ENCODE measurements at places on chromosomes 3 and 15. TPM values are rescaled to one million over a fixed set of nuclear protein-coding genes. Genes with fewer than 3 reads are reported as not detected.
A peak's percentile ranks its signal among the peaks of the same experiment; 100 is the strongest.

- peaks cover 94% of the 10 kb centered on the region for H3K36me3 ChIP-seq
- no peaks in the 10 kb centered on the region for H3K4me1 ChIP-seq
- H3K4me3 ChIP-seq, result no peak overlapping the region
- H3K27ac ChIP-seq, result peak overlapping the region; percentile 58
- no peak for DNase-seq
These were observed 23.0 kb downstream of the MKRN2 start for GRCh38 chr3:12579905-12580304.

DNA sequence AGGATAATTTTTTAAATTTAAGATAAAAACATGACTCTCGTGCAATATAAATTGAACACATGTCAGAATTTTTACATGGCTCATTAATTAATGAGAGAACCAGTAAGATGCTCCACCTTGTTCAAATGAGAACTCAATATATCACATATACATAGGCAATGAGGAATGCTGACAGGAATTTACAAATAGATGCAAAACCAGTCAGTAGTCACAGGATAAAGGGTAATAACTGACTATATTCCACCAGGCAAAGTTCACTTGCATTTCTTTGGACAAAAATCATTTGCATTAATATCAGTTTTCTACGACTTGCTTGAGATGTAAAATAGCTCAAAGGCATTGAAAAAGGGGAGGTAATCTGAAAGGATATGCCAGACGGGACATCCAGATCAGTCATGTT is 139.4 kb downstream of the STAC start:
- no peak for DNase-seq
- H3K4me3 ChIP-seq, result no peak overlapping the region
- H3K36me3 ChIP-seq, result no peaks in the 10 kb centered on the region
- H3K4me1 ChIP-seq, result no peaks in the 10 kb centered on the region
- H3K27ac ChIP-seq, result no peak overlapping the region
- no peaks in the 10 kb centered on the region for H3K27me3 ChIP-seq

GRCh38 chr3:60192297-60193114 is 1058.7 kb downstream of the FHIT start:
- no peaks in the 10 kb centered on the region for H3K36me3 ChIP-seq
- no peak overlapping the region for H3K4me3 ChIP-seq
- no peaks in the 10 kb centered on the region for H3K27me3 ChIP-seq
- H3K4me1 ChIP-seq, result peaks cover 5% of the 10 kb centered on the region

DNA sequence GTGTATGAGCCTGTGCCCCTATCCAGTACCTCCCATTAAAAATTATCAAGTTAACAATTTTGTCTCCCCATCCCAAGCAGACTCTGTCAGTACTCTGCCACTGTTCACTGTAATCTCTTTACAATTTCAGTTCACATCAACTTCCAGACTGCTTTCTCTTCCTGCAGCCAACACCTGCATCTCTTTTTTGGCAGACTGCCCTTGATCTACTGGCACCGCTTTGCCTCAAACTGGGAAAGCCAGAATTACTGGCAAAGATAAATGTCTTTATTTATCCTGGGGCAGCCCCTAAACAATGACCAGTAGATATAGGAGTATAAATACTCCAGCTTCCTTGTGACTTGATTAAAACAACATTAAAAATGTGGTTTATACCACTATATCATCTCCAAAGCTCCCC is 494.1 kb downstream of the ZNF385D start:
- DNase-seq, result no peak
- H3K4me3 ChIP-seq, result no peak overlapping the region
- H3K27ac ChIP-seq, result no peak overlapping the region
- no peaks in the 10 kb centered on the region for H3K4me1 ChIP-seq
- no peaks in the 10 kb centered on the region for H3K27me3 ChIP-seq

- H3K4me1 ChIP-seq, result no peaks in the 10 kb centered on the region
- H3K36me3 ChIP-seq, result no peaks in the 10 kb centered on the region
- no peaks in the 10 kb centered on the region for H3K27me3 ChIP-seq
These were observed 210.3 kb downstream of the OPA1 start for GRCh38 chr3:193803288-193803687.

- no peak for DNase-seq
- no peak overlapping the region for H3K27ac ChIP-seq
- no peaks in the 10 kb centered on the region for H3K4me1 ChIP-seq
- H3K4me3 ChIP-seq, result no peak overlapping the region
These were observed 1.6 kb upstream of the NTRK3 start for GRCh38 chr15:88258093-88258641.

- H3K27ac ChIP-seq, result no peak overlapping the region
- H3K4me3 ChIP-seq, result no peak overlapping the region
These were observed 78.8 kb upstream of the CTNNB1 start for GRCh38 chr3:41120460-41120859.

DNA sequence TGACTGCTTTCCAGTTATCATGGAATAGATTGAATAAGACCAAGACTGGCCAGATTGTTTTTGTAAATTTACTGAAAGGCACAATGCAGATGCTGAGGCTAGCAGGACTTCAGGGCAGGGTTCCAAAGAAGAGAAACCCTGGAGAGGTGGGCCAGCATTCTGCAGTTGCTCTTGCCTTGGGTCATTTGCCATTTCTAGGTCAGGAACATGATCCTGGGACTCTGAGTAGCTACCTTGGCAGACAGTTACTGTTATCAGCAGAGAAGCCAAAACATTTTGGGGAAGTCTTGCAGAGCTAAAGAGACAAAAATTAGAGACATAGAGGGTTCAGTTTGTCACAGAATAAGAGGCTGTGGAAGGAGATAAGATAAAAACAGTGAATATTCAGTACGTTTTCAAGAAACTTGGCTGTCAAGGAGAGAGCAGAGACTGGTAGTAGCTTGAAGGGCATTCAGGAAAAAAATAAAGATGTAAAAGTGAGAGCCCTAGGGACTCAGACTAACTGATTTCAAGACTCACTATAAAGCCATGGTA is 46.8 kb upstream of the MYRIP start:
- H3K4me3 ChIP-seq, result no peak overlapping the region
- no peaks in the 10 kb centered on the region for H3K4me1 ChIP-seq
- no peaks in the 10 kb centered on the region for H3K27me3 ChIP-seq
- no peak for DNase-seq
- H3K27ac ChIP-seq, result no peak overlapping the region

DNA sequence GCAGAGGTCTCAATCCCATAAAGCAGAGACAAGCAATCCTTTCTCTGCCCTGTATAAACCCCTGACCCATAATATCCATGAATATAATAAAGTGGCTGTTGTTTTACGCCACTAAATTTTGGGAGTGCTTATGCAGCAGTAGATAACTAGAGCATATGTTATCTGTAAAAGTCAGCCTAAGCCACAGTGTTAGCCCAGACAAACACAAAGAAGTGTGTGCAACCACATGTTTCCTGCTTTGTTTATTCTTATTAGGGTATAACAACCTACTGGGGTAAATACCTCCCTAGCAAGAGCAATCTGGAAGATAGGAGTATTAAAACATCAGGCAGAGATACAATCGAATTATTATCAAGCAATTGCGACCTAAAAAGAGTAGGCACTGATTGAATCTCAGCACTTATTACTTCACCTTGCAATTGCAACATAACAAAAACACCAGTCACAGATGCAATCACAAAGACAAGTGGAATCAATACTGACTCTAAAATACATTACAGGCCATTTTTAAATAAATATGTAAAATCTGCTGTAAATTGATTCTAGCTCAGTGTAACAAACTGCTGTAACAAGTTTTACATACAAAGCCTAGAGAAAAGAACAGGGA is 94.6 kb upstream of the UBE2E2 start:
- no peak overlapping the region for H3K27ac ChIP-seq
- peaks cover 10% of the 10 kb centered on the region for H3K4me1 ChIP-seq
- DNase-seq, result no peak
- H3K4me3 ChIP-seq, result no peak overlapping the region

DNA sequence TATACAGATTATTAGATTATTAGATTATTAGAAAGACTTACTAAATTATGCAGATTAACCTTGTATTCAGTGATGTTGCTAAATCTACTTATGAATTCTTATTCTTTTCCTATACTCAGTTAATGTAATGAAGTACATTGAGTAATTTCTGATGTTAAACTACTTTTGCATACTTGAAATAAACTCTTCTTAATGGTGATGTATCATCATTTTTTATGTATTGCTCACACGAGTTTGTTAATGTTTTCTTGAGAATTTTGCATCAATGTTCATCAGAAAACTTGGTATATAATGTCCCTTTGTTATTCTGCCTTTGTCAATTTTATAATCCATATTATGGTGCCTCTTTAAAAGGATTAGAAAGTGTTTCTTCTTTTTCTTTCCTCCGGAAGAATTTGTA is 163.2 kb upstream of the COL8A1 start:
- DNase-seq, result no peak
- H3K36me3 ChIP-seq, result no peaks in the 10 kb centered on the region
- H3K4me3 ChIP-seq, result no peak overlapping the region

GRCh38 chr3:98454929-98455328 is 8.1 kb upstream of the OR5K1 start:
- H3K36me3 ChIP-seq, result no peaks in the 10 kb centered on the region
- H3K4me1 ChIP-seq, result no peaks in the 10 kb centered on the region
- H3K27ac ChIP-seq, result no peak overlapping the region
- H3K4me3 ChIP-seq, result no peak overlapping the region
- no peaks in the 10 kb centered on the region for H3K27me3 ChIP-seq

DNA sequence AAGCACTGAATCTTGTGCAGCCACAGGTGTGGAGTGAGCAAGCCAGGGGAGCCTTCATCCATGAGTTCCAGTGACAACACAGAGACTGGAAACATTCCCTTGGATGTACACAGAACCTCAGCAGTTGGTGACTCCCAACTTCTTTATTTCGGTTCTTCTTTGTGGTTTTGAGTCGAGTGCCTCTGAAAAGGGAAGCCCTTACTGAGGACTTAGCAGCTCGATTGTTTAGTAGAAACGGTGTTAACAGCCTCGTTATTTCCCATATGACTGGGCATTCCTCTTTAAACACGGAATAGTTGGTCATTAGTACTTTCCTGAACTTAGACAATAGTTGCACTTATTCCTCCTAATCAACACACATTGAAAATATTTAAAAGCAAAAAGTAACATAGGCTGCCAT is 7.7 kb downstream of the SLCO3A1 start:
- peaks cover 99% of the 10 kb centered on the region for H3K4me1 ChIP-seq
- peak; percentile 88 for DNase-seq
- H3K4me3 ChIP-seq, result no peak overlapping the region
- H3K27me3 ChIP-seq, result no peaks in the 10 kb centered on the region
- peaks cover 2% of the 10 kb centered on the region for H3K36me3 ChIP-seq

DNA sequence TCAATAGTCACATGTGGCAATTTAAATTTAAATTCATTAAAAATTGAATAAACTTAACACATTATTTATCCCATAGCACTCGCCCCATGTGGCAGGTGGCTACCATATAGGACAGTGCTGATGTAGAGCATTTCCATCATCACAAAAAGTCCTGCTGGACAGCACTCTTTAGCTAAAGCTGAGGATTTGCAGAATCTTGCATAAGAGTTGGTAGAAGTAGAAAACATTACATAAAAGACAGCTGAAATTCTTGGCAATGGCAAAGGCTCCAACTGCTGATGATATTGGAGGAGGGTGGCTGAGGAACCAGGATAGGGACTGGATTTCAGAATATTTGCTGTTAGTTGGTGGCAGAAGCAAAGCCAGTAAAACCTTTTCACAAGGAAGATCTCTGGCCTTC is 230.7 kb upstream of the SATB1 start:
- no peak for DNase-seq
- H3K36me3 ChIP-seq, result no peaks in the 10 kb centered on the region
- H3K4me3 ChIP-seq, result no peak overlapping the region
- no peaks in the 10 kb centered on the region for H3K4me1 ChIP-seq

GRCh38 chr3:117404730-117405129 is 695.2 kb downstream of the TUSC7 start:
- DNase-seq, result no peak
- H3K27ac ChIP-seq, result no peak overlapping the region
- peaks cover 13% of the 10 kb centered on the region for H3K4me1 ChIP-seq
- H3K4me3 ChIP-seq, result no peak overlapping the region
- H3K27me3 ChIP-seq, result no peaks in the 10 kb centered on the region

DNA sequence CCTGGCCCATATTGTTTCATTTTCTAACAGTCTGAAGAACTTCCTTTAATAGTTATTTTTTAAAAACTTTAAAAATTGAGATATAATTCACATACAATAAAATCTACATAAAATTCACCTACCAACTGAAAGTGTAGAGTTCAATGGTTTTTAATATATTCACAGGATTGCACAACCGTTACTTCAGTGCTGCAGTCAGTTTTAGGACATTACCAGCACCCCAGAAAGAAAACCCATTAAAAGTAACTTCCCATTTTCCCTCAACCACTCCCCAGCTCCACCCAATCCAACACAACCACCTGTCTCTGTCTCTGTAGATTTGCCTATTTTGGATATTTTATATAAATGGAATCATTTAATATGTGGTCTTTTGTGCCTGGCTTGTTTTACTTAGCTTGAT is 29.6 kb downstream of the MGA start:
- no peaks in the 10 kb centered on the region for H3K36me3 ChIP-seq
- peaks cover 23% of the 10 kb centered on the region for H3K4me1 ChIP-seq
- H3K27me3 ChIP-seq, result no peaks in the 10 kb centered on the region
- peak; percentile 82 for DNase-seq

DNA sequence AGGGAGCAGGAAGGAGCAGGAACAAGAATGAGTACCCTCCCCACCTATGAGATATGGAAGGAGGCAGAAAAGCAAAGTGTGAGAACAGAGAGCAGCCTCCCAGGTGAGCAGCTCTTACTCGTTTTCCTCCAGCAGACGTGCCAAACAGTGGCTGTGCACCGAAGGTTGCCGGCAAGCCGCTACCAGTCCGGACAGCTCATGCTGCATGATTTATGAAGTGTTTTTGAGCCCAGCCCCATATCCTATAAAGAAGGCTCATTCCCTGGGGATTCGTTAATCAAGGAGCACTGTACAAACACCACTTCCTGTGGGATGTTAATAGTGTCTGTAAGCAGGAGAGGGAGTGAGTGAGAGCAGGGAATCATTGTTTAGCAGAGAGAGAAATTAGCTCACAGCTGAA is 118.3 kb upstream of the FOXB1 start:
- no peaks in the 10 kb centered on the region for H3K36me3 ChIP-seq
- DNase-seq, result no peak
- no peaks in the 10 kb centered on the region for H3K4me1 ChIP-seq
- no peaks in the 10 kb centered on the region for H3K27me3 ChIP-seq
- no peak overlapping the region for H3K4me3 ChIP-seq
- H3K27ac ChIP-seq, result no peak overlapping the region

DNA sequence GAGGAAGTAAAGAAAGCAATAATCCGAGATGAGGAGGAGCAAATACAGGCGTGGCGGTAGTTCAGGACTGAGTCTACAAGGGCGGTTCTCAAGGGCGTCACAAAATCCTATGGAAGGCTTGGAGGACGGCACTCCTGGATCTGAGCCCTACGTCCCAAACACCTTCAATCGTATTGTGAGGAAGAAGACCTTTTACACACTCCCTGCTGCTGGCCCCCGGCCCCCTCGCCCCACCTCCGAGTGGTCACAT is 747 bp downstream of the PLD1 start:
- DNase-seq, result peak; percentile 47
- H3K27ac ChIP-seq, result peak overlapping the region; percentile 95
- peak overlapping the region; percentile 96 for H3K4me3 ChIP-seq
- H3K27me3 ChIP-seq, result no peaks in the 10 kb centered on the region
- H3K36me3 ChIP-seq, result no peaks in the 10 kb centered on the region

- H3K27me3 ChIP-seq, result peaks cover 11% of the 10 kb centered on the region
- DNase-seq, result no peak
- H3K27ac ChIP-seq, result no peak overlapping the region
- H3K4me1 ChIP-seq, result peaks cover 55% of the 10 kb centered on the region
- H3K4me3 ChIP-seq, result no peak overlapping the region
These were observed 6.9 kb downstream of the ANKRD63 start for GRCh38 chr15:40275954-40276353.

DGKG gene
- 5.3 TPM for polyA plus RNA-seq

ACAN gene
- polyA plus RNA-seq, result not detected

SNTN gene
- polyA plus RNA-seq, result not detected

GPR176 gene
- not detected for polyA plus RNA-seq

TPRG1 gene
- polyA plus RNA-seq, result 0.14 TPM

ANKRD63 gene
- polyA plus RNA-seq, result not detected

TLR9 gene
- polyA plus RNA-seq, result not detected

SEMA5B gene
- not detected for polyA plus RNA-seq

BLOC1S6 gene
- 8.4 TPM for polyA plus RNA-seq

GPR62 gene
- not detected for polyA plus RNA-seq

CD200R1 gene
- 9.0 TPM for polyA plus RNA-seq
